NCI-H69 (cell line): ENCODE measurements at places on chromosomes 1 and 21.

- DNase-seq = peak; percentile 52
These were observed 21.5 kb downstream of the FOXD2 start for GRCh38 chr1:47459253-47459788.

DNA sequence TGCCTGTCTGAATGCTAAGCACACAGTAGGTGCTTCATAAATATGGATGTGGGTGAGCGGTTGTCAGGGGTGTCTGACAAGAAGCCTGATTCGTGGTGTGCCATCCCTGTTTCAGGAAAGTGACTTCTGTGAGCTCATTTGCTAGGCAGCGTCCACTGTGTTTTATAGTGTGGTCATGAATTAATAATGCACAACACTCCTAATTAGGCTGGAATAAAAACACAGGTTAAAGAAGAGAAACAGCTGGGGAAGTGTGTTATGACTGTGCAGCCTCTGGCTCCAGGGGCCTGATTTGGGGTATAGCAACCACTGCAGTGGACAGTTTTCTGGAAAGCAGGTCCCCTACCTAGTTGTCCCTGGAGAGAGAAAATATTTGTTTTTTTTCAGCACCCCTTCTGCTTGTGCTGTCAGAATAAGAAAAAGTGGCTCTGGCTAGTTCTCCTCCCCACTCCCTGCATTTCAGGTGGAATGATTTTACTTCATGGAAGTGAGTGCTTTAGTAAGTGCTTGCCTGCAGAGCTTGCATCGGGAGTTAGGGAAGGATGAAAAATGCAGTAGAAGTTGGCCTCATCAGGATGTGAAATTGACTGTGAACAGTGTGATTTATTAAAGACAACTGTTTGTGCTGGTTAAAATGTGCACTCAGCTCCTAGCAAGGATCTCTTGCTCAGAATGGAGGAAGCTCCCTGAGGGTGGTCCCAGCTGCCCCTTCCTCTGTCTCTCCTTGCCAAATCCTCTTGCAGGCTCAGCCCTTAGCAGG lies 333.8 kb downstream of the HHAT start:
- peak; percentile 41 for DNase-seq

DNA sequence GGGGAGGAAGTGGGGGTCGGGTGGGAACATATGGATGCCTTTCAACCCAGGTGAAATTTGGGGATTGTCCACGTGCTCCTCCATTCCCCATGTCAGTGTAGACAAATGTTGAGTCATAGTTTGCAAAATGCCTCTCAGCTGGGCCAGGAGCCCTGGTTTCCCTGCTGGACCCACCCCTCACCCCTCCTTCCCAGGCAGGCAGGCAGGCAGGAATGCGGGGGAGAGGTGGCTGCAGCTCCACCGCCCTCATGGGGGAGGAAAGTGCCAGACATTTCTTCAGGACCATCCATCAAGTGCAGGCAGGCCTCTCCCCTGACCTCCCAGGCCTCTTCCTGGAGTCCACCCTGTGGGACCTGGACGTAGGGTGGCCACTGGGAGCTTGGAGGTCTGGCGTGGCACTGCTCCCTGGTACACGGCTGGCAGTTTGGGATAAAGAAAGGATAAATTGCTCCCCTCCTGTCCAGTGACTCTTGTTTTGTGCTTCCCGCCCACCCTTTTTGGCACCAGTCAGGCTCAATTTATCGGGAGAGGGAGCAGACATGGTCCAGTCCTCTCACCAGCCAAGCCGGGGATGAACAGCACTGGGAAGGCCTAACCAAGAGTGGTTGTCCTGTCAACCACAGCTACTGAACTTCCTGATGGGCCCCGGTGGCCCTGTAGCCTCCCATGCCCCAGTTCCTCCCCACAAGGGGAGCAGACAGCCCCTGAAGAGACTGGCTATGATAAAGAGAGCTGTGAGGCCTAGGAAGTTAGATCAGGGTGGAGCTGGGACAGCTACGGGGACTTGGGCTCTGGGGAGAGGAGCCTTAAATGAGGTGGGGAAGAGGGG lies 18.9 kb downstream of the NPR1 start:
- DNase-seq = no peak

- peak; percentile 69 for DNase-seq
These were observed 200.3 kb downstream of the HHIPL2 start for GRCh38 chr1:222347627-222348026.

DNA sequence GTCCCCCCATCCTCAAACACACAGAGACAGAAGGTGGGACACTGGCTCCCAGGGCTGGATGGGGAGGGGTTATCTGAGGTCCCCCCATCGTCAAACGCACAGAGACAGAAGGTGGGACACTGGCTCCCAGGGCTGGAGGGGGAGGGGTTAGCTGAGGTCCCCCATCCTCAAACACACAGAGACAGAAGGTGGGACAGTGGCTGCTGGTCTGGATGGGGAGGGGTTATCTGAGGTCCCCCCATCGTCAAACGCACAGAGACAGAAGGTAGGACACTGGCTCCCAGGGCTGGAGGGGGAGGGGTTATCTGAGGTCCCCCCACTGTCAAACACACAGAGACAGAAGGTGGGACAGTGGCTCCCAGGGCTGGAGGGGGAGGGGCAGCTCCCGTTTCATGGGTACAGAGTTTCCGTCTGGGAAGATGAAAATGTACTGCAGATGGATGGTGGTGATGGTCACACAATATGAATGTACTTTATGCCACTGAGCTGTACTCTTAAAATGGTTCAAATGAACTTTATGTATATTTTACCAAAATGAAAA lies 69.2 kb downstream of the SCCPDH start:
- DNase-seq = no peak

DNA sequence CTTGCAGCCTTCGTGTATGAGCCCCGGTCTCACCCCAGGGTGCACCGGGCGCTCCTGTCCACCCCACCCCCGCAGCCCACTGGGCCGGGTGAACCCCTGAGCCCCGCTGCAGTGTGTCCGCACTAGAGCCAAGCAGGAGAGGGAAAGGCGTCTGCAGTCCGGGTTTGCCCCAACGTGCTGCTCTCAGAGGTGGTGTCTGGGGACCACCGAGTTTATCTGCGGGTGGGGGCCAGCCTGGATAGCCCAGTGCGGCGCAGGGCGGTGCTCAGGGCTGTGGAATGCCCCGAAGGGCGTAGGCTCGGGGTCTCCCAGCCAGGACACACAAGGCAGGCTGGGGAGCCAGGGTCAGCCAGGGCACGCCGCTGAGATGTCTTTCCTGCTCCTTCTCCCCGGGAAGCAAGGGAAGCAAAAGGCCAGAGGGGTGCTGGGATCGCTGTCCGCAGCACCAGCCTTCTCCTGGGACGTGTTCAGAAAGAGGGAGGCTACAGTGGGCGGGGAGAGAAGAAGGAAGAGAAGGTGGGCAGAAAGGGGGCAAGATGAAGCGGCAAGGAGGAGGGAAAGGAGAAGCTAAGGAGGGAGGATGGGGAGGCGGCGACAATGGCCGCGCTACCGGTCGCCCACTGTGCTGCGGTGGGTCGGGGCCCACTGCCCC lies 56.6 kb downstream of the MAB21L3 start:
- no peak for DNase-seq

GRCh38 chr21:35232545-35233176 lies 183.6 kb upstream of the RUNX1 start:
- DNase-seq = no peak
